ENCODE measurements at places on chromosomes 2 and 18.

DNA sequence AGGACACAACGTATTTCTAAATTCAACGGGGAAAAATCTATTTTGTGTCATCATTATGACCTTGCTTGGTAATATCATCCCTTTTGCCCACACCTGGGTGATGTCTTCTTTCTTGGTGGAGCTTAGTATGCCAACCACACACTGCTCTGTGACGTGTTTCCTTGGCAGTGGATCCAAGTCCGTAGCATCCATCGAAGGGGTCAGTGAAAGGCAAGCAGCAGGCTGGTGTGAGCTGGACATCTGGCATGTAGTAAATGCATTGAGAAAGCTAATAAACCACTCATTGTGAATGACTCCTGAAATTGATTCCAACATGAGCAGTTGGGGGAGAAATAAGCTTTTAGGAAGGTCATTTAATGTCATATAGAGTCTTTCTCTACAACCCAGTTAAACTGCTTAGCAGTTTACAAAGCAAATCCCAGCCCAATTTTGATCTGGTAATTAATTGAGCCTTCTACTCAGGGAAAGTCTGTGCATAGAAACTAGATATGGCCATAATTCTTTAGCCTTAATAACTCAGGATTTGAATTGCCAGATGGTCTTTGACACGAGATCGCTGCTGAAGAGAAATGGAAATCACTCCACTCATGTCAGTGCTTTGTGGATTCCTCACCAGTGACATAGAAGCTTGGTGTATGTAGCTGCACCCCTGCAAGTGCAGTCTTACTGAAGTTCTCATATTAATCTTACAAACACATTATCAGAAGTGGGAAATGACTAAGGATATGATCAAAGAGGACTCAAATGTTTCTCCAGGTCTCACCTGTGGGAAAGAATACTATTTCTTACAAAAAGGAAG lies 494.8 kb downstream of the CMPK2 start:
- no peak for DNase-seq

DNA sequence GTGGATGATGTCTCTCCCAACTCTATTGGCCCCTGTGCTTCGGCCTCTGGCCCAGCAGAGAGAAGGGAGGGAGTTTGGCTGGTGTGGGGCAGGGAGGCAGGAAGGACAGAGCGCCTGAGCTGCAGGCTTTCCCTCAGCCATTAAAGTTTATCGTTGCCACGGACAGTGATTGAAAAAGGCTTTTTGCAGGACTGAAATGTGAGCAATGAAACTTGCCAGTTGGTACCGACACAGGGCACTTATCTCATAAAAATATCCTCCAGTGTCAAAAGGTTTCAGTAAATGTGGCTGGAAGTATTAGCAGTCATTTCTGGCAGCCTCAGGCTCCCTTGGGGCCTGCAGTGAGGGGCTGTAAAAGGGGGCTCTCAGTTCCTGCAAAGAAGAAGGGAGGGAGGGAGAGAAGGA lies 169.2 kb downstream of the GLI2 start:
- DNase-seq = no peak

DNA sequence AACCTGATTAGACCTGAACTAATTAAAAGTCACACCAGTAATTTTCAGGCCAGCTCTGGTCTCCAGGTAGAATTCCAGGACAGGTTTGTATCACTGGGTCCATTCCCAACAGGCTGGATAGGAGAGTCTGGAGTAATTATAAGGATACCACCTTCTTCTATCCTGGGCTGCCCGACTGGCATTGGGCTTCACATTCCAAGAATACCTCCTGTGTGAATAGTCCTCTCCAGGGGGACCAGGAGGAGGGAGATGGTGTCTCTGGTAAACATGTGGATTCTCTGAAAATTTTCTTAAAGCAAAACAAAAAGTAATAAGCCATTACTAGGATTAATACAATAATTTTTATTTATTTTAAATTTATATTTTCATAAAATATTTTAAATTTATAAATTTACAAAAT lies 17.3 kb downstream of the DUSP11 start:
- DNase-seq = no peak

- no peak for DNase-seq
Measured at GRCh38 chr2:207385903-207386302, 143.9 kb upstream of the CREB1 start.
